DMS53 (cell line): ENCODE measurements at places on chromosomes 6 and 20.

- DNase-seq = no peak
These were observed 105.4 kb upstream of the RIN2 start for GRCh38 chr20:19652591-19653026.

GRCh38 chr6:291204-291696 lies 1.0 kb upstream of the DUSP22 start:
- DNase-seq = no peak

- peak; percentile 22 for DNase-seq
These were observed 58.2 kb upstream of the NKX2-2 start for GRCh38 chr20:21571841-21572690.

- DNase-seq = no peak
These were observed 12.4 kb downstream of the FRS3 start for GRCh38 chr6:41767112-41767833.

DNA sequence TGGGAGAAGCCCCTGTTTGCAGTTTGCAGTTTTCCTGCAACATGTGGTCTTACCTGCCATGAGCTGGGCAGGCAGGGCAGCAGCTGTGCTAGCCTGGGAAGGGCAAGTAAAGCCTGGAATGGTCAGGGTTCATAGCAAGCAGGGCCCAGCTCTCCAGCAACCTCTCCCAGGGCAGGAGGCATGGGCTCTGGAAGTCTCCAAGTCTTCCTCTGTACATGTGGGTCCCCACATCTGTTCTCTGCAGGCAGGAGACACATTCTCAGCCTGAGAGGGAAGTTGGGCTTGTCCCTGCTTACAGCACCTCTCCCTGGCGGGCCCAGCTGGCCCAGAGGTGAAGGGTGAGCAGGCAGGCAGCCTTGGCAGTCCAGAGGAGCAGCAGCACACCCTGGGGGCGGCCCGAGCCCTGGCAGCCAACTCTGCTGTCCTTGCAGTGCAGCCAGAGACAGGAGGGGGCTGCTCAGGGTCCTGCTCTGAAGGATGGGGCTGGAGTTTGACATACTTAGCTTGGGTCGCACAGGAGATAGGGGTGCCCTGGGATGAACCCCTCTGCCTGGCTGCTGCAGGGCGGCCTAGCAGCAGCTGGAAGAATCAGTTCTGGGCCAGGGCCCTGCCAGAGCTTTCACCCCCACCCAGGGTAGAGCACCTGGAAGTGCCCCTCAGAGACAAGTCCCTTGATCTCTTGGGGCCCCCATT lies 176.0 kb downstream of the MRPL14 start:
- DNase-seq = peak; percentile 73

- DNase-seq = no peak
These were observed 22.6 kb upstream of the PREX1 start for GRCh38 chr20:48850257-48850976.

- no peak for DNase-seq
These were observed 70.0 kb downstream of the PSMG4 start for GRCh38 chr6:3328796-3329195.

DNA sequence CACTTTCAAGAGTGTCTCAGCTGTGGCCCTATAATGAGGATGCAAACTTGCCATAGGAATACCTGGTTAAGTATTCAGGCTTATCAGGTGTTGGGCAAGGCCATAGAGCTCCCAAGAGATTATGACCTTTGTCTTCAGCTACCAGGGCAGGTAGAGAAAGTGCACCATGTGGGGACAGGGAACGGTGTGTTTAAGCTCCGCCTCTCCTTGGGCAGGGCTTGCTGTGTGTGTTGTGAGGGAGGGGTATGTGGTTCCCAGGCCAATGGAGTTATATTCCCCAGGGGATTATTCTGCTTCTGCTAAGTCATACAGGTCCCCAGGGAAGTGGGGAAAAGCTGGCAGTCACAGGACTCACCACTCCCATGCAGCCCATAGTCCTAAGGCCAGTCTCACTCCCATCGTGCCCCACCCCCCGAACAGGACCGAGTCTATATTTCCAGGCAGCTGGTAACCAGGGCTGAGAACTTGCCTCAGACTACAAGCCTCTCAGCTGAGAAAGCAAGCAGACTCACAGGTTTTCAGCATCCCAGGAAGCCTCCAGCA lies 660.2 kb downstream of the HTR1B start:
- peak; percentile 24 for DNase-seq

- DNase-seq = no peak
These were observed 399.8 kb upstream of the MAN1A1 start for GRCh38 chr6:119749335-119749734.

DNA sequence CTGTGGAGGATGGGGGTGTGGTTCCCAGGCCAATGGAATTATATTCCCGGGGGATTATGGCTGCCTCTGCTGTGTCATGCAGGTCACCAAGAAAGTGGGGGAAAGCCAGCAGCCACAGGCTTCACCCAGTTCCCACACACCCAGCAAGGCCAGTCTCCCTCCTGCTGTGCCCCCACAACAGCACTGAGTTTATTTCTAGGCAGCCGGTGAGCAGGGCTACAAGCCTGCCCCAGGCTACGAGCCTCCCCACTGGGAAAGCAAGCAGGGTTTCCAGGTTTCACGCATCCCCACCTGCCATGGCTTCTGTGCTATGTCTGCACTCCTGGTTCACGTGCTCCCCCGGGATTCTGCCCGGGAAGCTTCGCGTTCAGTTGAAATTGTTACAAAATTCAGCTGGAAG lies 72.6 kb downstream of the ERMARD start:
- no peak for DNase-seq

GRCh38 chr6:18506382-18507017 lies 119.3 kb downstream of the RNF144B start:
- peak; percentile 7 for DNase-seq

- no peak for DNase-seq
These were observed 130.5 kb downstream of the WDR27 start for GRCh38 chr6:169571123-169571962.

DNA sequence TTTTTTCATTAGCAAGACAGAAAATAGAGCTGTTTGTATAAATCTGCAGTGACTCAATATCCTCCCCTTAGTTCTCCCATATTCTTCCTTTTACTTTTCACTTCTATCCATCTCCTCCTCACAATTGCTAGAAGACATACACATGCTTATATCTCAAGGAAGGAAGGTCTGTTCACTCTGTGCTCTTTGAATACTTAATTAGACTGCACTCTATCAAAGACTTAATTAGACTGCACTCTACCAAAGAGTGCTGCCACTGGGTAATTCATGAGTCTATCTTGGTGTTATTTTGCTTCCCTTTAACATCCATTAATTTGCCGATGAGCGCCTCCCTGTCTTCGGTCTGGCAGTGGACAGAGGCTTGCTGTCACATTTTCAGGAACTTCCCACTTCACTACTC lies 241.9 kb downstream of the ADGB start:
- no peak for DNase-seq

GRCh38 chr6:63672582-63673129 lies 37.1 kb downstream of the PHF3 start:
- DNase-seq = no peak

DNA sequence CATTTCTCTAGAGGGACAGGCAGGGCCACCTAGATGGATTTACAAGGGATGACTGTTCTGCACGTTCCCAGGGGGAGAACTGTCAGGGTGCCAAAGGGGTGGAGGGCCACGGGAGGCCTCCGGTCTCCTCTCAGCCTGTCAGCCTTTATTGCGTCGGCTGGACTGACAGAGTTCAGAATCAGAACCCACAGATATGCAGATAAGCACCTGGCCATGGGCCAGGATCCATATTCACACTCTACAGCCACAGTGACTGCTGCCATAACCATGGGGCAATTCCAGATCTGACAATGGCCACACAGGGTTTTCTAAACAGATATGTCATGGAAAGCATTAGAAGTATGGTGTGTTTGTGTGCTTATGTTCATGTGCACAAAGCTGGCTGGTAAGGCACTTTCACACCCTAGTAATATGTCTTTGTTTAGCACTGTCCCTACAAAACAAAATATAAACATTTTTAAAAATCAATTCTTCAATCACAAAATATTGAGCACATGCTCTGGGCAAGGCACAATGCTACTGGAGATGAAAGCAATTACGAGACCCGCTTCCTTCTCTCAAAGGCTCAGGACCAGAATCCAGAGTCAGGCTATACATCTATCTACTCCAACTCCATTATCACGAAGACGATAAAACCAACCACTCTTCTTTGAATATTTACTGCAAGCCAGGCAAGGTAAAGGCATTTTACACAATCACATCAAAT lies 29.1 kb downstream of the TRAM2 start:
- DNase-seq = no peak

- no peak for DNase-seq
These were observed 60.4 kb downstream of the TMEM200A start for GRCh38 chr6:130426066-130426721.

DNA sequence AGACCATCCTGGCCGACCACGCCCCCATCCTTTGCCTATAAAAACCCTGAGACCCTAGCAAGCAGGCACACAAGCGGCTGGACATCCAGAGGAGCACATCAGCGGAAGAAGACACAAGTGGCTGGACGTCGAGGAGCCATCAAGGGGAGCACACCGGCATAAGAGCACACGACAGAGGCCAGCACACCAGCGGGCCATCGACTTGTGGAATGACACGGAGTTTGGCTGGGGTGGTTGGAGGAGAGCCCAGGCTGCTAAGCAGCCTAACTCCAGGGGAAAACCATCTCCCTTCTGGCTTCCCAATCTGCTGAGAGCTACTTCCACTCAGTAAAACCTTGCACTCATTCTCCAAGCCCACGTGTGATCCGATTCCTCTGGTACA lies 44.8 kb upstream of the BCLAF1 start:
- no peak for DNase-seq

DNA sequence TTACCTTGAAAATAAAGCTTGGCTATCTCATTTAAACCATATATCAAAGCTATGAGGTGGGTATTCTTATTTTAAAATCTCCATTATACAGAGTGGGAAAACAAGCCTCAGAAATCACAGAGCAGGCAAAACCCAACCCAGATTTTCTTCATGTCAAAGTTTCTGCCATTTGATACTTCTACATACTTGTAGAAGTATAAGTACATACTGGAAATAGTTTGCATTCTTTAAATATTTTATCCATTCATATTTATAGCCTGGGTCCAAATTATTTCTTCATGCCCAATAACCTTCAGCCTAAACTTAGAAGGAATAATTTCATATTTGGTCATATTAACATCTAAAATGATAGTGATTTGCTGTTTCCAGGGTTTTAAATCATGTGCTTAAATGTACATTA lies 61.8 kb downstream of the MLIP start:
- no peak for DNase-seq

DNA sequence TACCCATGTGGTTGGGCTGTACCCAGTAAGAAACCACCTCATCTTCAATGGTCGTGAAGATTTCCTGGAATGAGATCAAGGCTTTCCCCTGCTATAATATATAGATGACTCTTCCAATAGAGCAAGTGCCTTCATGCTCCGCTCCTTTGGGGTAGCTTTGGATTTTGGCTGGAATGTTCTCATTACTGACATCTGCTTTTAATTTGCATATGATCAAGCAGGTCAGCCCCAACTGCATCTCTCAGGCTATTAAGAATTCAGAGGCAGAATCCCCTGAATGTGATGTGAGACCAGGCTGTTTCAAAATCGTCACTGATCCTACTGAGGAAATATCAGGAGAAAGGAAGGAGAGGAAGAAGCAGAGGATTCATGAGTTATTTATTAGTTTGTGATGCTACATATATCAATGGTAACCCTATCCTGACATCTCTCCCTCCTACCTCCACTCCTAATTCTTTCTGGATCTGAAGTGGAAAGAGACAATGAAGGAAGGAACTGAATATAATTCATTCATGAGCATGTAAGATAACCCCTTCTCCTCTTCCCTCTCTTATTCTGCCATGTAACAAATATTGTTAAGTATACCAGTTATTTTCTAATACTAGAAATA lies 47.6 kb upstream of the FUCA2 start:
- DNase-seq = no peak

GRCh38 chr6:12297363-12298016 lies 7.3 kb downstream of the EDN1 start:
- no peak for DNase-seq

DNA sequence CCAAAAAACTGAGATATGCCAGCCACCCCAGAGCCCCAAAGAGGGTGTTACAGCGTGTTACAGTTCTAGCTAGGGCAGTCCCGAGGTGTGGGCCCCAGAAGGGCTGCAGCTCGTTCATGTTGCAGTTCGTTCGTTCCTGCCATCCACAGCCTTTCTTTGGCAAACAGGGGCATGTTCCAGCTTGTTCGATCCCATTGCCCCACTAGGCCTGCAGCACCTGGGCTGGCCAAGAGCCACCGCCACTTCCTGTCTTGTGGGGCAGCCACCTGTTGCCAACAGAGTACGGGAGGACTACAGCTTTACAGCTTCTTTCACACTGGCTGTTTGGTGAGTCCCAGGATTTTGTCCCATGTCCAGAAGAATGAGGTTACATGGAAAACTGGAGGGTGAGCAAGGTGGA lies 198.1 kb downstream of the MMUT start:
- peak; percentile 57 for DNase-seq

GRCh38 chr20:47708953-47709833 lies 76.1 kb downstream of the SULF2 start:
- no peak for DNase-seq

DNA sequence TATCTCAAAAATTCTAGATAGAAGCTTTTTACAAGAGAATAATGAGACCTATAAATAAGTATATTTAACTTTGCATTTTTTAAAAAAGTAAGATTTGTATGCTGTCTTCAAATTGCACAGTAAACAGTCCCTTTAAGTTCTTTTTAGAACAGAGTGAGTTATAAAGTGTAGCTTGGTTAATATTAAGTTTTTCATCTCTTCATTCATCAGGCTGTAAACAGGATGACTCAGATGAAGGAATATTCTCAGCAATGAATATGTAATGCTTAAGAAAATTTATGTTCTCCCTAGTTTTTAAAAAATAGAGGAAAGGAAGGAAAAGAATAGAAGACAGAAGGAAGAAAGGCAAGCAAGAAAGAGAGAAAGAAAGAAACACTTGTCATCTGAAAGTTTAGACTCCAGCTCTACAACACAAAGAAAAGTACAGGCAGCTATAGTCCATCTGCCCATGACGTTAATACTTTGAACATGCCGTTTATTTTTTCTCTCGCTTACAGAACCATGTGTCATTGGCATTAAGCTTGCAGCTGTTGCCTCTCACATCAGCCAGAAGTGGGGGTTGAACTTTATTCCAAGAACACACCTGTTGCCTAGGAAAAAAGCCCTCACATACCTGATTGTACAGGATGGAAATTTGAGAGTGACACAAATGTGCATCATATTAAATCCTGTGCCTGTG lies 36.1 kb downstream of the CAP2 start:
- DNase-seq = peak; percentile 91

GRCh38 chr20:13814672-13815071 lies 29.8 kb downstream of the NDUFAF5 start:
- DNase-seq = no peak

GRCh38 chr6:23875006-23875405 lies 251.0 kb upstream of the NRSN1 start:
- no peak for DNase-seq
